ENCODE measurements at places on chromosomes 13 and 19.

DNA sequence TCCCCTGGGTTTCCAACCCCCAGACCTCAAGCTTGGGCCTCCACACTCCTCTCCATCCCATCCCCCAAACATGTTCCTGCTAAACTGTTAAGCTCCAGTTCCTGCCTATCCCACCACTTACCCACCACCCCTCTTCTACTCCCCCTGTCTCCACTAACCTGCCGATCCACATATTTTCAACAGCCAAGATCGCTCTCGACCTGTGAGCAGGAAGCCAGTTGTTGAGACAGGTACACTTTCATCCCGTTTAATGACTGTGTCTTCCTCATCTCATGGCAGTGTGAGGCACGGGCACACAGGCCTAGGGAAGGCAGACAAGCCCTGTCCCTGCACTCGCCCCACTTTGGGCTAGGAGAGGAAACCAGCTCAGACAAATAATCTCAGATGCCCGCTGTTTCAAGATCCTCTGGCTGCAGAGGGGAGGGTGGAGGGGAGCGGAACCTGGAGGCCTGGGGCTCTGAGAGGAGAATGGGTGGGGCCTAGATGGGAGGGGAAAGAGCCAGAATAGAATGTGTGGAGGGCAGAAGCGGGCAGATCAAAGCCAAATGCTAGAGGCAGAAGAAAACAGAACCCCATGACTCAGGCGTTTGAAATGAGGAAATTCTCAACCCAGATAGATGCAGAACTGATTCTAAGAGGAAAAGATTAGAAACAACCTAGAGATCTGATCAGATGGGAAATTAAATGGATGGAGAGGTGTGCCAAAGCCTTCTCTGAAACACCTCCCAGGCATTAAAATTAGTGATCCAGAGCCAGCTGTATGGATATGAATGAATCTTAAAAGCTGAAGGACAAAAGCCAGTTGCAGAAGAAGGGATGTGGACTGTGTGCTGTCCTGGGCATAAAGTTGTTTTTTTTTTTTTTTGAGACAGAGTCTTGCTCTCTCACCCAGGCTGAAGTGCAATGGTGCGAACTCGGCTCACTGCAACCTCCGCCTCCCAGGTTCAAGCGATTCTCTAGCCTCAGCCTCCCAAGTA, 16.9 kb upstream of the CYP2S1 start:
- DNase-seq = peak; percentile 75

DNA sequence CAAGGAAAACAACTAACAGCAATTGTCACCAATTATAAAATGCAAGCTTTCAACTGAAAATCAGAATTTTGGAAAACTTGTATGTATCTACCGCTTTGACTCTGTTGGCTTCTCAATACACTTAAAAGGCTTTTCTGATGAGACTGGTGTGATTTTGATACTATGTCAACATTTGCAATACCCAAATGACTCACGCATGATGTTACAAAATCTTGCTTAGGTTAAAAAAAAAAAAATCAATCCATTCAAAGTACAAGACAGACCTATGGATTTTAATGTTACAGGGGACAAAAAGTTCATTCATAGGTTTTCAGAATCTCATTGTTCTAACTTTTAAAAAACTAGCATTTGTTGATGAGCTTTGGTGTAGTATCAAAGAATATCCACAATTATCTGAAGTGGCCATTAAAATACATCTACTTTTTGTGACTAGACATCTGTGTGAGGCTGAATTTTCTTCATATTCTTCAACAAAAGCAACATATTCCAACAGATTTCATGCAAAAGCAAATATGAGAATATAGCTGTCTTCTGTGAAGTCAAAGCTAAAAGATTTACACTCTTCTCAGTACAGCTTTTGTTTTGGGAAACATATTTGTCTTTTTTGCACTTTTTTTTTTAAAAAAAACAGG, 10.7 kb downstream of the ELF1 start:
- DNase-seq = no peak

DNA sequence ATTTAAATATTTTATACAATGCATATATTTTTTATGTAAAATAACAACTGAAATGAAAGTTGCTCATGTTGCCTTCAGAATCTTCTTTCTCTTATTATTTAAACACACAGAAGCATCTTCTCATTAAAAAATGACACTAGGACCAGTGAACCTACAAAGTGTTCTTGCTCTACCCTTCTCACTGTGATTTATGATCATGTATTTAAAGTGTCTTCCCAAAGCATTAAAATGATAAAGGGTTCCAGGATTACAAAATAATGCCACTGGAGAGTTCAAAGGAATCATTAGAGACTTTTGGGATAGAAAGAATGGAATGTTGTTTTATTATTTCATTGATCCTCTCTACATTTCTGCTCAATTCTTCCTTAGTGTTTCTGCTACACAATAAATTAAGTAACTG, 643.6 kb upstream of the SLITRK1 start:
- DNase-seq = no peak

DNA sequence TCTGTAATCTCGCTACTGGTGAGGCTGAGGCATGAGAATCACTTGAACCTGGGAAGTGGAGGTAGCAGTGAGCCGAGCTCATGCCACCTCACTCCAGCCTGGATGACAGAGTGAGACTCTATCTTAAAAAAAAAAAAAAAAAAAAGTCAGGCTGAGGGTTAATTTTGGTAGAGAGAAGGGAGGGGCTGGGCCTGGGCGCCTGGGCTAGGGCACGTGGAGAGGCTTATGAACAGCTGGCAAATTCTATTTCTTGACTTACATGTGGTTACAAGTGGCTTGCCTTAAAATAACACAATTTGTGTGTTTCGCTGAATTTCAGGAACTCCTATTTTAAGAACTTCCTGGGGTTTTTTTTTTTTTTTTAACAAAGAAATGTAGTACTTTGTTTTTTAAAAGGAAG, 47.6 kb upstream of the MAP3K10 start:
- peak; percentile 59 for DNase-seq

- DNase-seq = peak; percentile 30
Measured at GRCh38 chr19:49056101-49056901, 1.2 kb downstream of the CGB7 start.

GRCh38 chr19:10193790-10194499, 808 bp downstream of the DNMT1 start:
- DNase-seq = peak; percentile 9

DNA sequence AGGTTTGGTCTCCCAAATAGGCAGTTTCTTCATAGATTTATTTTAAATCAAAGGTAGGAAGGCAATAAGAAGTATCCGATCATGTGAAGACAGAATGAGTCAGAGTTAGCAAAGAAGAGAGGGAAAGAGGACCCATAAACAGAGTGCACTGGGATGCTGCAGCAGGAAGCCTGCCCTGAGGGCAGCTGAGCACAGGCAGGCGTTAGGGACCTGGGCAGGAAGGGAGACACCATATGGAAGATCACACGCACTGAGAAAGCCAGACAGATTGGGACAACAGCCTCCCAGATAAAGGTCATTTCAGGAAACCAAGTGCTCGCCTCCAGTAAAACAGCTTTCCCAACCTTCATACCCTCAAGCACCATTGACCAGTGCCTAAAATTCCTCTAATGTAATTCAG, 598.0 kb downstream of the EFNB2 start:
- no peak for DNase-seq

- no peak for DNase-seq
Measured at GRCh38 chr13:21033212-21033840, 28.1 kb downstream of the LATS2 start.

GRCh38 chr19:1009041-1009980, 9.1 kb downstream of the GRIN3B start:
- DNase-seq = no peak

GRCh38 chr19:10552510-10553053, 8.9 kb downstream of the ATG4D start:
- DNase-seq = no peak

GRCh38 chr13:99432609-99433542, 68.4 kb upstream of the TM9SF2 start:
- peak; percentile 72 for DNase-seq

- DNase-seq = no peak
Measured at GRCh38 chr19:21883516-21883915, 47.5 kb upstream of the ZNF43 start.

DNA sequence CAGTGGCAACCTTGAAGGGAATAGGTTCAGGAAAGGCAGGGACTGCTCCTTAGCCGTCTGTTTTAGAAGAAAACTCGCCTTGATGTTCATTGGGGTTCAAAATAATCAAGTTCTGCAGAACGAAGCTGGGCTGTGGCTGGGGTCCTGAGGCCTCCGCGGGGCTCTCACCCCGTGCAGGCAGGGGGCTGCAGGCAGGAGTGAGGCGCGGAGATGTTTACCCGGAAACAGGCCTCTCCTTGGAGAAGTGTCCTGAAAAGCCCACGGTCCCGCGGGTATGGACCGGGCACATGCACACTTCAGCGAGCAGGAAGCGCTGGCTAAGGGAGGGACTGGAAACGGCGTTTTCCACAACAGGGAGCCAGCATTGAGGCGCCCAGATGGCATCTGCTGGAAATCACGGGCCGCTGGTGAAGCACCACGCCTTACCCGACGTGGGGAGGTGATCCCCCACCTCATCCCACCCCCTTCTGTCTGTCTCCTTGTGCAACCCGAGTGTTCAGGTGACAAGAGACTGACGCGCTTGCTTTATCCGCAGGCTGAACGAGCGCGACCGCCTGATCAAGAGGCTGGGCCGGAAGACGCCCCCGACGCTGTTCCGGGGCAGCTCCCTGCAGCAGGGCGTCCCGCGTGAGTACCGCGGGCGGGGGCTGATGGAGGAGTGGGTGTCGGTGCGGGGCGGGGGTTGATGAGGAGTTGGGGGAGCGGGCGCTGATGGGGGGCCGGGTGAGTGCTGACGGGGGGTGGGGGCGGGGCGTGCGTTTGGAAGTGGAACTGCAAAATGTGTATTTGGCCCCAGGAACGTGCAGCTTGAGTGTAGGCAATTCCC, 39.6 kb downstream of the SHISA2 start:
- peak; percentile 54 for DNase-seq

- no peak for DNase-seq
Measured at GRCh38 chr19:46100344-46100743, 24.1 kb downstream of the IGFL3 start.

GRCh38 chr19:43820098-43820883, 6.8 kb upstream of the ZNF283 start:
- peak; percentile 4 for DNase-seq

- DNase-seq = no peak
Measured at GRCh38 chr13:66914155-66914554, 316.0 kb downstream of the PCDH9 start.

DNA sequence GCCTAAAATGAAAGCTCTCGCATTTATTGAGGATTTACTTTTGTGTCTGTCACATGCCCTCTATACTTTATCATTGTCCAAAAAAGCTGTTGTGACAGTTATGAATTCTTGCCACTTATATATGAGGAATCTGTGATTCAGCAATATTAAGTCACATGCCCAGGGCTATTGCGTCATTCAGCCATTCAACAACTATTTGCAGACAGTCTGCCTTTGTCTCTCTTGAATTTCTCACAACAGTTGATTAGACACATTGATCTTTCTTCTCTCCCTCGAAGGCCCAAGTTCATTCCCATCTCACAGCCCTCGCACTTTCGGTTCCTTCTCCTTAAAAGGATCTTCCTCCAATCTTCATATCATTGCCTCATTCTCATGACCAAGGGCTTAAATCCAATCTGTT, 342.6 kb downstream of the MZT1 start:
- DNase-seq = no peak

DNA sequence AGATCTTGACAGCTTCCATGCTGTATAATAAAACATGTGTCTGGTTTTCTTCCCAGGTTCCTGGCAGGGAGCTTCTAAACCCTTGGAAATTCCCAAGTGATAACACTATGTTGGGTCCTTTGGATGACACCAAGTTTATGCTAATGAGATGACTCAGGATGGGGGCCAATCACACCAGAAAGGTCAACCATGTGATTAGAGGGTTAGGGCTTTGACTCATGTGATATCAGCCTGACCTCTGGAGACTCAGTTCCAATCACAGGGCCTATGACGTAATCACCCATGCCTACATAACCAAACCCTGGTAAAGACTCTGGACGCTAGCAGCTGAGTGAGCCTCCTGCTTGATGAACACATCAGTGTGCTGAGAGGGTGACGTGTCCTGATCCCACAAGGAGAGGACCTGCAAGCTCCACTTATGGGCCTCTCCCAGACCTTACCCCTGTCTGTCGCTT, 203.6 kb downstream of the DCLK1 start:
- no peak for DNase-seq

GRCh38 chr19:8096071-8096470, 43.5 kb downstream of the CCL25 start:
- no peak for DNase-seq

GRCh38 chr13:23433171-23434153, at the start of gene SACS:
TSS of gene SACS (minus strand) at chr13:23433702. CDS start at chr13:23411239, 22,463 bp downstream.
- DNase-seq = no peak

DNA sequence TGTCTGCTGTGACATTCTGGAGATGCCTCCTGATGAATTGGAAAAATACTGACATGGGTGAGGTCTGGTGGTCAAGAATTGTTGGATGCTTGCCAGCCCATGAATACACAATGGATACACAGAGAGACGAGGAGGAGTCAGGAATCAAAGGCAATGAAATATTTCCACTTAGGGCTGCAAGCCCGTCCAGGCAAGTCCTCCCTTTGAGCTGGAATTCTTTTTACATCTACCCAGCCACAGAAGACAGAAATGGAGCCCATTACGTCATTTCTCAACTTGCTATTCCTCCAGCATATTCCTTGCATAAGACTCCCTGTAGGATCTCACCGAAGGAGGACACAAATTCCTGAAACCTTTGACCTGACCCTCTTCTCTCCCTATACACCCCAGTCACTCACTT, 15.7 kb upstream of the IGFL4 start:
- no peak for DNase-seq

- DNase-seq = no peak
Measured at GRCh38 chr19:5692723-5693194, 2.7 kb downstream of the RPL36 start.

DNA sequence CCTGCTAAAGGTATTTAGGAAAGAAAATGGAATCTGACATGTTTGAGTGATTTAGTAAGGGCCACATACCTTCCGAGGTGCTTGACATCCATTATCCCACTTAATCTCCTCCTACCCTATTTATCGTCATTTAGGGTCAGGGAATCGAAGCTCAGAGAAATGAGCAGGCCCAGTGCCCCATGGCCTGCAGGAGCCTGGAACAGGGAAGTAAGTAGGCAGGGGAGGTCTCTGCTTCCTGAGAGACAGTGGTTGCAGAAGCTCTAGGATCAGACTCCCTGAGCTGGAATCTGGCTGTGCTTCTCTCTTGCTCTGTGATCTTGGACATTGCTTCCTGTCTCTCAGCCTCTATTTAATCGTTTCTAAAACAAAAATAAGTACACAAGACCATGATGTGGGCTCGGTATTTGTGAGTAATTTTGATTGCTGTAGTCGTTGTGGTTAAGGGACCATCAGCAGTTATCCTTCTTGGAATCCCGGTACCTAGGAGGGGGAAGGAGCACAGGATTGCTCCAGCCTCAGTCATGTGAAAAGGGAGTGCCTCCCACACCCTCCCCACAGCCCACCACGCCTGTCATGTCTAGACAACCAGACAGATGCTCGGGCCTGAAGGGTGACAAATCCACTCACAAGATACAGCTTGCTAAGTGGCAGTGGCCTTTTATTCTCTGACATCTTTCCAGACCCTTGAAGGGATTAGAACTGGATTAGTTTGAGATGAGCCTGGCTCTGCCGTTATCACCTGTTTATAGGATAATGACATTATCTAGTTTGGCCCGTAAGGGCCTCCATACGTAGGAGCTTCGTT, 169.2 kb upstream of the TSHZ3 start:
- no peak for DNase-seq
